ENCODE measurements at places on chromosomes 1 and 21.
A peak's percentile ranks its signal among the peaks of the same experiment; 100 is the strongest.

DNA sequence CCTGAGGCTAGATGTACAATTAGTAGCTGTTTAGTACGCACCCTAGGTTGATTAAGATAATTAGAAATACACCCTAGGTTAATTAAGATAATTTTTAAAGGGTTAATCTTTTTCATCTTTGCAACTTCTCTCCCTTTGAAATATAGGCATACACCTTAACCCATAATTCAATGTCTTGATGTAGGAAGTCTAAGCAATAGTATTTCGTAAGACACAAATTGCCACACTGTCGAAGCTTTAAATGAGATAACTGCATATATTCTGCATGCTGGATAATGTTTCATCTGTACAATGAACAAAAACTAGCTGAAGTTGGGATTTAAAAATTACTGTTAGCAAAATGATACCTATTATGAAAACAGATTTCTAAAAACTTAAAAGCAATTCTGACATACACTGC, 122.9 kb downstream of the EVI5 start:
- DNase-seq, result no peak

DNA sequence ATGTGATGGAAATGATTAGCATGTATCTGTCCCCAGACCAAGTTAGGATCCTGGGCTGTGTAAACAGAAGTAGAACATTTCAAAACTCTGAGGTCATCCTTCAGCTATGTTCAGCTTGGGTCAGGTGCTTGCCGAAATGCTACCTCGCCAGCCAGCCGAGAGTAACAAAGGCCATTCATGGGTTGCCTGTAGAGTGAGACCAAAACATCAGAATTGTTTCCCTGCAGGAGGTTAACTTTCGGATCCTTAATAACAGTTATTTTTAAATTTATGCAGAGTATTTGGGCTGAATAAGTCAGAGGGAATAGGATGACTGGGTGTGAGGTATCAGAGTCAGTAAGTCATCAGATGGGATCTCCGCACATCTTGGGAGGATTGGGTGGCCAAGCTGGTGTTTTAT, 35.6 kb downstream of the SMYD2 start:
- DNase-seq, result no peak

DNA sequence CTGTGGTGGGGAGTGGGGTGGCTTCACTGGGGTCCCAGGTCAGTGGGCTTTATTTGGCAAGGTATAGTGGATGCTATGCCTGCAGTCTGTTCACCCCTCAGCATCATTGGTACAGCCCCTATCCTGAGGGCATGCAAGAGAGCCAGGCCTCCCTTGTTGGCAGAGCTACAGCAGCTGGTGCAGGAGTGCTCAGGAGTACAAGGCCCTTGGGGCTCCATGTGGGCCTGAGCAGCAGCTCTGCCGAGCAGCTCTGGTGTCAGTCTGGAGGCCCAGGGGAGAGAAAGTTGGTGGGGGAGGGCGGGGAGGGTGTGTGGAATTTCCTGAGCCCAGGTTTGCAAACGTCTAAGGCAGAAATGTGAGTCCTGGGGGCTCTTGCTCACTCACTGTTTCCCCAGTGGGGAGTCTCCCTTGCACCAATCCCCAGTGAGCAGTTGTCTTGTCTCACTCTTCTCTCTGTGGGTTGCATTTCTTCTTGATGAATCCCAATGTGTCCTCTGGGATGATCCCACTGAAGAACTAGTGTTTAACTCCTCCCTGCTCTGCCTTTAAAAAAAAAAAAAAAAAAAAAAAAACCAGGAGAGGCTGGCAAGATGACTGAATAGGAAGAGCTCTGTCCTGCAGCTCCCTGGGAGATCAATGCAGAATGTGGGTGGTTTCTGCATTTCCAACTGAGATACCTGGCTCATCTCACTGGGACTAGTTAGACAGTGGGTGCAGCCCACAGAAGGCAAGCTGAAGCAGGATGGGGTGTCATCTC, 39.5 kb upstream of the CYP4X1 start:
- DNase-seq, result no peak

GRCh38 chr1:10070206-10070605, 37.4 kb downstream of the UBE4B start:
- DNase-seq, result no peak

GRCh38 chr21:34335316-34335715, 28.5 kb upstream of the KCNE2 start:
- no peak for DNase-seq

GRCh38 chr1:228147768-228148167, 2.0 kb upstream of the GJC2 start:
- DNase-seq, result no peak

DNA sequence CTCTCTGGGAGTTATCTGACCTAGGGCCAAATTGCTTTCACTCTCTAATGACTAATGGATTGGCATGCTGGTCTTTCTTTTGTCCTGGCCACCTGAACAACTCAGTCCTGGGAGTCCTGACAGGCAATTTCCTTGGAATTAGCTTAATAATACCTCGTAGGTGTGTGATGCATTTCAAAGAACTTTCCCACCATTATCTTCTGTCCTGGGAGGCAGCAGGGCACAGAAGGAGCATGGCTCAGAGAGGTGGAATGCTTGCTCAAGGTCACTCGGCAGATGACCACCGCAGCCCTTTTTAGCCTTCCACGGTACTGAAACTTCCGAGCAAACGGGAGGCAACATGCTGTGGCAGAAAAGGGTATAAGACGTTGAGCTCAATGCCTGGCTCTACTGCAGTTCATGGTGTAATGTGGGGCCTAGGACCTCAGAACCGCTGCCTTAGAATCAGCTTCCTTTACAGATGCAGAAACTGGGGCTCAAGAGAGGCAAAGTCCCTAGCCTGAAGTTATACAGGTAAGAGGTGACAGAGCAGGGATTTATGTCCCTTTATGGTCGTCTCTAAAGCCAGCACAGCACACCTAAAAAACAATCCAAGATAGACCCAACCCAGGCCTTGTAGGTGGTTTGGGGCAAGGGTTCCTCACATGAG, 3.2 kb downstream of the ID3 start:
- no peak for DNase-seq

- DNase-seq, result no peak
Observed at GRCh38 chr1:62210960-62211359, 16.3 kb downstream of the L1TD1 start.

DNA sequence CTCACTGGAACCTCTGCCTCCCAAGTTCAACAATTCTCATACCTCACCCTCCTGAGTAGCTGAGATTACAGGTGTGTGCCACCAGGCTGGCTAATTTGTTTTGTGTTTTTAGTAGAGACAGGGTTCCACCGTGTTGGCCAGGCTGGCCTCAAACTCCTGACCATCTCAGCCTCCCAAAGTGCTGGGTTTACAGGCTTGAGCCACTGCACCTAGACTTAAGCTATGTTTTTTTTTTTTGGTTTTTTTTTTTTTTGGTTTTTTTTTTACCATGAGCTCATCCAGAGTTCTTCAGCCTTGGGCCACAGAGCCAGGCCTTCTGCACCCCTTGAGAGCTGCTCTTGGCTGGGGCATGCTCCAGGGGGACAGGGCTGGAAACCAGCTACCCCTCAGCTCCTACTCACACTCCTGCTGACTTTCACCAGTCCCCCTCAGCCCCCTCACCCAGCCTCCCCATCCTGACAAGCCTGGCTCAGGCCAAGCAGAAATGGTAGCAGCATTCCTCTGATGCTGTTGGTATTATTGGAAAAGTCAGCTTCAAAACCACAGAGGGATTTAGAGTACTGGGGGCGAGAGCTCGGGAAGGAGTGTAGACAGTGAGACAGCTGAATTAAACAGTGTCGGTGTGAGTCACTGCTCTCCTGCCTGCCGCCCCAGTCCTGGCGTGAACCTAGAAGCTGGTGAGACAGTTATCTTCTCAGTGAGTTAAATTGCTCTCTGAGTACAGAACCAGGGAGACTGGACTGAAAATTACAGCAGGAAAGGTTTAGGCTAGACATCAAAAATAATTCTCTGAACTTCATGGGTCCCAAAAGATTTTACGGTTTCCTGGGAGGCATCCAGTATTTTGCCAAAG, 63.7 kb downstream of the NAV1 start:
- no peak for DNase-seq

DNA sequence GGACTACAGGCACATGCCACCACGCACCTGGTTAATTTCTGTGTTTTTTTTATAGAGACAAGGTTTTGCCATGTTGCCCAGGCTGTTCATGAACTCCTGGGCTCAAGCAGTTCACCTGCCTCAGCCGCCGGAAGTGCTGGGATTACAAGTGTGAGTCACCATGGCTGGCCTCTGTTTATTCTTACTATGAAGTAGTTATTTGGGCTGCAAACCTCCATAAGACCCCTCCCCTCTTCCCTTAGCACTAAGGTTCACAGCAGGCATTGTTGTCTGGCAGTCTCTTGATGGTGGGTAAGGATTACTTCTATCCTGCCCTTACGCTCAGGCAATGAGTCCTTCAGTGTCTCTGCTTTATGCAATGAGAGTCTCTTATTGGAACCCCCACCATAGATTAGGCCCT, 51.8 kb downstream of the ANGPTL1 start:
- no peak for DNase-seq

- no peak for DNase-seq
Observed at GRCh38 chr21:36948686-36949085, 17.8 kb downstream of the HLCS start.

DNA sequence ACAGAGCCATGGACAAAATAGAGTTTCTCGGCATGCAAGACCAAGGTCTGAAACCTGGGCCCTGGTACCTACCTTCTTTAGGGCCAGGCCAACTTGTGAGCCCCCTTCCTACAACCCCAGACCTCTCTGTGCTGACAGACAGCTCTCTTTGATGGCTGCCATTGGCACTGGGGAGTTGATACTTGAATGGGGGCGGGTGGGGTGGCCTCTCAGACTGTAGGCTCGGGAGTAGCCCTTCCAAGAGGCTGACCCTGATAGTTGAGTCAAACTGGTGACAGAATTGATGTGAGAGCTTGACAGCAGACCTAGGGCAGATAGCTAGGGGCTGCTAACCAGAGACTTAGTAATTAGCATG, 44.7 kb upstream of the PSEN2 start:
- no peak for DNase-seq

DNA sequence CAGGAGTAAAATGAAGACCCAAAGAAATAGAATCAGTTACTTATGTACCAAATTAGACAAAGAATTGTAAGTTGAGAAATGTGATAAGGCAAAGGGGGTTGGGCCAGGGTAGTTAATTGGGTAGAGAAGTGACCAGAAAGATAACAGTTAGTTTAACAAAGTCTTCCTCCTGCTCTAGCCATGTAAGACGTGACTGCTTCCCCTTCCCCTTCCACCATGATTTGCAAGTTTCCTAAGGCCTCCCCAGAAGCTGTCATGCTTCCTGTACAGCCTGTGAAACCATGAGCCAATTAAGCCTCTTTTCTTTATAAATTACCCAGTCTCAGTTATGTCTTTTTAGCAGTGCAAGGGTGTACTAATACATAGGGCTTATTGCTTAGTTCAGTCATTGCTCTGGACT, 142.0 kb upstream of the PDE4B start:
- no peak for DNase-seq

- no peak for DNase-seq
Observed at GRCh38 chr1:3423245-3423829, 31.1 kb upstream of the ARHGEF16 start.

- no peak for DNase-seq
Observed at GRCh38 chr1:33524586-33524985, 52.1 kb downstream of the ZSCAN20 start.

- DNase-seq, result no peak
Observed at GRCh38 chr1:210908791-210909190, 225.2 kb downstream of the KCNH1 start.

DNA sequence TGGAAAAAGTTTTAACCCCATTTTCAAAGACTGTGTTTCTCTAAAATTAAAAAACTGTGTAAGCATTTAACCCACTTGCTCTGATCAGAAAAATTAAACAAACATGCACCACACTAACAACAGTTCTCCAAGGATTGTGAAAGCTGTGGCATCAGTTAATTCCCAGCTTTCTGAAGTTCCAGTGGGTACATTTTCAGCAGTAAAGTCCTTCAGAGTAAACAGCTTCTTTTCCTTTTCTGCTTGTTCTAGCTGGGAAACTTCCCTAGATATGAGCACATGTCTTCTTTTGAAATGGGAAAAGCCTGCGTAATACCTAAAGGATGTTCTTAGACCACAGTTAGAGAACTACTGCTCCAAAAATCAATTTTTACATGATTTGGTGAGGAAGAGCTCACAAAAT, 11.1 kb downstream of the PRRX1 start:
- DNase-seq, result no peak

DNA sequence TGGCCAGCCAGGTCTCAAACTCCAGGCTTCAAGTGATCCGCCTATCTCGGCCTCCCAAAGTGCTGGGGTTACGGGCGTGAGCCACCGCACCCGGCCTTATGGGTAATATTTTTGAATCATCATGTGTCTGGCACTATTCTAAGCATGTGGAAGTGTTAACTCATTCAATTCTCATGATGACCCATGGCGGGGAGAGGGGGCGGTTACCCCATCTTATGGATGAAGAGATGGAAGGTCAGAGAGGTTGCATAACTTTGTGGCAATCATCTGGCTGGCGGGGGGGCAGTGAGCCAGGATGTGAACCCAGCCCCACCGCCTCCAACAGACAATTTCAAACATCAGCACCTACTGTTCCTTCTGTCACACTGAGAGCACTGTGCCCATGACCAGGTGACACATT, 11.5 kb upstream of the TAS1R2 start:
- DNase-seq, result no peak

DNA sequence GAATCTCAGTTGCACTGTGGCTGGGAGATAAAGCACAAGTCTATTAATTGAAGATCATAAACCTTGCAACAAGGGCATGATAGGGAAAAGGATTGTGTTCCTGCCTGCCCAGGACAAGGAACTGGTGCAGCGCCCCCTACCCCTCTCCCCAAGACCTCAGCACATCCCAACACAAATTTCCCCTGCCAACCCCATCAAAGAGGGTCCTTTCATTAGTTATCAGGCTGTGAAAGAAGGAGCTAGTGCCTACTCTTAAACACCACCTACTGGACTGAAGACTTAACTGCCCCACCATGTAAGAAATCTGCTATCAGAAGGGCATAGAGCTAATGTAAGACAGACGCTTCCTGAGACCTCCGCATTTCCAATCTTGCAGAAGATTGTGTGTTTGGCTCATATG, 372.6 kb downstream of the AGBL4 start:
- no peak for DNase-seq

GRCh38 chr1:231803353-231803752, 176.8 kb downstream of the DISC1 start:
- DNase-seq, result no peak

- peak; percentile 14 for DNase-seq
Observed at GRCh38 chr21:40143822-40144525, 276.7 kb downstream of the PCP4 start.

DNA sequence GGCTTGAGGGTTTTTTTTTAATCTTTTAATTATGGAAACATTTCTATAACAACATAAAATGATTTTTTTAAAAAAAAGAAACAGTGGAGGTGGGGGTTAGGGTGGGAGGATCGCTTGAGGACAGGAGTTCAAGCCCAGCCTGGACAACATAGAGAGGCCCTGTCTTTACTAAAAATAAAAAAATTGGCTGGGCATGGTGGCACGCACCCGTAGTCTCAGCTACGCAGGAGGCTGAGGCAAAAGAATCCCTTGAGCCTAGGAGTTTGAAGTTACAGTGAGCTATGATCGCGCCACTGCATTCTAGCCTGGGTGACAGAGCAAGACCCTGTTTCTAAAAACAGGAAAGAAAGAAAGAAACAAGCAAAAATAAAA, 32.2 kb upstream of the RNF11 start:
- no peak for DNase-seq

- DNase-seq, result no peak
Observed at GRCh38 chr21:35924714-35925301, 135.5 kb downstream of the SETD4 start.

Data from stimulated activated CD4-positive, alpha-beta T cell treated with anti-CD3 and anti-CD28 coated beads, Interleukin-15, amount 100 ng/mL, for 1 hour (primary cell).